Activated T-helper 17 cell treated with anti-CD3 and anti-CD28 coated beads, Interleukin-2, amount 50 U/mL, for 72 hours (primary cell): ENCODE measurements at places on chromosomes 11 and 22. TPM values are rescaled to one million over a fixed set of nuclear protein-coding genes. Genes with fewer than 3 reads are reported as not detected.
A peak's percentile ranks its signal among the peaks of the same experiment; 100 is the strongest.

DNA sequence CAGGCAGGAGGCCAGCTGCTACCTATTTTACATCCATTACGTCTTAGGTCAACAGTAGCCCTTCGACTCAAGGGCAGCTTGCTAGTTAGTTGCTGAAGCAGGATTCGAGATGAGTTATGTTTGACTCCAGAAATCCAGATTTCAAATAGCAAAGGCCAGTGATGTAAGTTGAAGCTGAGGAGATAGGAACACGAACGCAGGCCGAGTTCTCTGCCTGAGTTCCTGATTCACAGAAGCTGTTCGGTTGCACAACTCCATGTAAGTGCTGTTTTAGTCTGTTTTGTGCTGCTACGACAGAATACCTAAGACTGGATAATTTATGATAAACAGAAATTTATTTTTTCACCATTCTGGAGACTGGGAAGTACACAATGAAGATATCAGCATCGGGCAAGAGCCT lies 111.2 kb downstream of the SLC1A2 start:
- ATAC-seq, result no peak

DNA sequence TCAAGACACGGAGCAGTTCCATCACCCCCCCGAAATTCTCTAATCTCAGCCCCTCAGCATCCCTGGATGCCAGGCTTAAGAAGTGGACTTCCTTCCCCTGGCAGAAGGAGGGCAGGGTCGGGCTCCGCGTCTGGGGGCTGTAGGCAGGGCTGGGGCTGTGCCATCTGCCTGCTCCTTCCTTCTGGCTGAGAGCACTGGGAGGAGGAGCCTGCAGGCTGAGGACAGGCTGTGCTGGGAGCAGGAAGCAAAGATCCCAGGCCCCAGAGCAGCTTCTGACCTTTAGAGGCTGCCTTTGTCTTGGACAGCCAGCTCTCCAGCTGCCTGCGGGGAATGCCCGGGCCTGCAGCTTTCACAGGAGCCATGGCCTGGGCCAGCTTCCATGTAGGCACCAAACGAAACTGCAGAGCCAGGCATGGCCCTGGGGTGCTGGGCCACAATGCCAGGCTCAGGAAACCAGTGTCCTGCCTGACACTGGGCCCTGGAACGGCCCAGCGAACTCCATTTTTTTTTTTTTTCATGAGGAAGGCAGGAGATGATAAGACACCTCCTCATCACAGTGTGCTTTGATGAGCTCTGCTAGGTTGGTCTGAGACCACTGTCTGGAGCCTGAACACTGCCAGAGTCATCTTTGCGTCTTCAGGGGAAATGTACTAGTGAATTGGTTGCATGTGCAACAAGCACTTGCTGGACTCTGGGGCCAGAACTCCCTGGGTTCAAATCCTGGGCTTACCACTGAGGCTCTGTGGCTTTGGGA lies 67.9 kb downstream of the MCM5 start:
- ATAC-seq, result no peak

DNA sequence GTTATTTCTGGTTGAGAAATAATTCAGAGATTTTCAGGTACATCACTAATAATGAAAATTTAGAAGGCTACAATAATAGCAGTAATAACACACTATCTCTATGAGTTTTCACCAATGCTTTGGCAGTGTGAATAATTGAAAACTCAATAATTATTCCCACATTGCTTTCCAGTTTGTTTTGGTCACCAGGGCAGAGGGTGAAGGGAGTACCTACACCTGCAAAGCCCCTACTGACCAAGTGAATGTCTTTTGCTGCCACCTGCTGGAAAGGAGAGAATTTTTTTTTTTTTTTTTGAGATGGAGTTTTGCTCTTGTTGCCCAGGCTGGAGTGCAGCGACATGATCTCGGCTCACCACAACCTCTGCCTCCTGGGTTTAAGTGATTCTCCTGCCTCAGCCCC lies 3.2 kb downstream of the NELL1 start:
- no peak for ATAC-seq

DNA sequence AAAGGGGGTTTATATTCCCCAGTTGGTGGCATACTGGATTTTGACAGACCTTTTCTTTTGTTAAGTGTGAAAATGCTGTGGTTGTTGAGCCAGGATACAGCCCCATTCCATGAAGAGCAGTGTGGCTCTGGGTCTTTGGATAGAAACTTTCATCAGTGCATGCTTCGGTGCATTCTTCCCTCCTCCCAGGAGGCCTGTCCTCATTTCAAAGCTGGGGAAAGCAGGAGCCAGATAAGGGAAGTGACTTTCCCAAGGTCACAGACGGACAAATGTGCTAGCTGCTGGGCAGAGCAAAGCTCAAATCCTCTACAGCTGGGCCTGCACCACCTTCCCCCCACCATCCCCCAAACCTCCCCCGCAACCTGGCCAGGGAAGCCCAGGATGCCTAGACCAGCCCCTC lies 184.5 kb upstream of the NTM start:
- ATAC-seq, result no peak

DNA sequence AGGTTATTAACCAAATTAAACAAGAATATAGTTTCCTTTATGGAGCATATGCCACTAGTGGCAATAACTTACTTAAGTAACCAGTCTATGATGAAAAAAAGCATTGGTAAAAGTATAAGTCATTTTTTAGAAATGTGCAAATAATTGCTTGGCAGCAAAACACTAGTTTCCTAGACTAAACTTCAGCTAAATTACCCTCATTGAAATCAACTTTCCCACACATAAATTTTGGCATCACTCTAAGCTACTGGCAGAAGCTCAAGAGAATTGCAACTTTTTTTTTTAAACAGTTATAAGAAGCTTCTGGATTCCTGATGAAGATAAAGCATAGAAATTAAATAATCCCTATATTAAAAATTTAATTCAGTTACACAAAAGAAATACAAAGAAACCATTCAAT lies 12.5 kb downstream of the CCDC34 start:
- ATAC-seq, result no peak

GRCh38 chr11:134040386-134041302 lies 28.2 kb upstream of the JAM3 start:
- ATAC-seq, result no peak

DNA sequence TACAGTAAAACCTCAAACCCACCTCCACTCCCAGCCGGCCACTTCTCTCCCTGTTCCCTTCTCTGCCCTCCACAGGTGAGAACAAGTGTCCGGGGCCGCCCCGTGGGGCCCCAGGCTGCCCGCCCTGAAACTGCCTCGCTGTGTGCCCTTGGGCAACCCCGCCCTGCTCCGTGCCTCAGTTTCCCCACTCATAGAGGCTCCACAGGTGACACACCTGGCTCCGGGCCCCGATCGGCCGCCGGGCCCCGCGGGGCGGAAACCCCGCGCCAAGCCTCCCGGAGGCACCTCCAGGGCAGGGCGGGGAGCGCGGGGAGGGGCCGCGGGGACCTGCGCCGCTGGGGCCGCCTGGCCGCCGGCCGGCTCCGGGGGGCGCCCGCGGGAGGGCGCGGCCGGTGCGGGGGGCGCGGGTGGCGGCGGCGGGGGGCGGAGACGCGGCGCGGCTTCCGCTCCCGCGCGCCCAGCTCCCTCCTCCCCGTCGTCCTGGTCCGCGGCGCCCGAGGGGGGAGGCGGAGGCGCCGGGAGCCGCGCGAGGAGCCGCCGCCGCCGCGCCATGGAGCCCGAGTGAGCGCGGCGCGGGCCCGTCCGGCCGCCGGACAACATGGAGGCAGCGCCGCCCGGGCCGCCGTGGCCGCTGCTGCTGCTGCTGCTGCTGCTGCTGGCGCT lies at the start of gene LRP5:
Gene LRP5 (plus strand): TSS at position 475 of the 663 bp plus-strand sequence. CDS start 124 bp downstream, at position 599.
- ATAC-seq, result peak; percentile 53

- ATAC-seq, result no peak
These were observed 54.1 kb downstream of the ST3GAL4 start for GRCh38 chr11:126409620-126409985.

- ATAC-seq, result peak; percentile 96
These were observed 109.3 kb downstream of the GGTLC2 start for GRCh38 chr22:22753526-22754267.

GRCh38 chr11:61028135-61028729 lies 56.8 kb downstream of the CD6 start:
- ATAC-seq, result peak; percentile 59

The NRIP3 gene
- total RNA-seq, result 2.2 TPM

- ATAC-seq, result no peak
These were observed 36.1 kb downstream of the RNF169 start for GRCh38 chr11:74784726-74785125.

The OR56A1 gene
- not detected for total RNA-seq

GRCh38 chr11:110492321-110492685 lies 62.6 kb downstream of the FDX1 start:
- no peak for ATAC-seq

DNA sequence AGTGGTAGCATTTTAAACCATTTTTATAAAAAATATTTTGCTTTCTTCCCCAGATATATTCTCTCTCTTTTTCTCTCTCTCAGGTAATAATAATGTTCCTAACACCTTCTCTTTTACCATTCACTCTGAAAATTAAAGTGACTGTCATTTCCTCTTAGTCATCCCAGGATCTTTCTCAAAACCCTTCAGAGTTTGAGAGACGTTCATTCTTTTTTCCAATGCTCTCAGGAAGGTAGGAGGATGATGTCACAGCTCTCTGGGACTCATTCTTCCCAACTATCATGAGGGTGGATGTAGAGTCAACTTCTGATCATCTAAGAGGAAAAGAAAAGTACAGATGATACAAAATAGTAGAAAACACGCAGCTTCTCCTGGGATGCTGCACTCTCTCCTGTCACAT lies 60.2 kb upstream of the CRTAM start:
- ATAC-seq, result peak; percentile 78

DNA sequence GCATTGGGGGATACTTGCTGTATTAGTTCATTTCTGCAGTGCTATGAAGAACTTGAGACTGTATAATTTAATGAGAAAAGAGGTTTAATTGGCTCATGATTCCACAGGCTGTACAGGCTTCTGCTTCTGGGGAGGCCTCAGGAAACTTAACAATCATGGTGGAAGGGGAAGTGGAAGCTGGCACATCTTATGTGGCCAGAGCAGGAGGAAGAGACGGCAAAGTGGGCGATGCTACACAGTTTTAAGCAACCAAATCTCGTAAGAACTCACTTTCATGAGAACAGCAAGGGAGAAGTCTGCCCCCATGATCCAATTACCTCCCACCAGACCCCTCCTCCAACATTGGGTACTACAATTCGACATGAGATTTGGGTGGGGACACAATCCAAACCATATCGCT lies 55.1 kb downstream of the TMPRSS5 start:
- ATAC-seq, result no peak

DNA sequence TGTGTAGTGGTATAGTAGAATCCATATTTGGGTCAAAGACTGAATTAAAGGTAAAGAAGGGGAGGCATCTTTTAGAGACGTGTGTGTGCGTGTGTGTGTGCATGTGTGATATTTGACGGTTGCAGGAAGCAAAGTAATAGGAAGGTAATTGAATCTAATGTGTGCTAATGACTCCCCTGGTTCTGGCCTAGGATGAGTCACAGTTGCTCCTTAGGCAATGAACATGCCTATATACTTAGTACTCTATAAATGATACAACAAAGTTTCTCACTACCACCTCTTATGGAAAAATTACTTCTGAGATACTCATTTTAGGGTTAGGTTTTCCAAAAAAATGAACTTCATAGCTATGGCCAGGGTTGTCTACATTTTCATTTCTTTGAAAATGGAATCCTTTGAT lies 409.6 kb downstream of the GUCY1A2 start:
- no peak for ATAC-seq

GRCh38 chr11:13318498-13319295 lies 41.1 kb downstream of the BMAL1 start:
- ATAC-seq, result peak; percentile 49

DNA sequence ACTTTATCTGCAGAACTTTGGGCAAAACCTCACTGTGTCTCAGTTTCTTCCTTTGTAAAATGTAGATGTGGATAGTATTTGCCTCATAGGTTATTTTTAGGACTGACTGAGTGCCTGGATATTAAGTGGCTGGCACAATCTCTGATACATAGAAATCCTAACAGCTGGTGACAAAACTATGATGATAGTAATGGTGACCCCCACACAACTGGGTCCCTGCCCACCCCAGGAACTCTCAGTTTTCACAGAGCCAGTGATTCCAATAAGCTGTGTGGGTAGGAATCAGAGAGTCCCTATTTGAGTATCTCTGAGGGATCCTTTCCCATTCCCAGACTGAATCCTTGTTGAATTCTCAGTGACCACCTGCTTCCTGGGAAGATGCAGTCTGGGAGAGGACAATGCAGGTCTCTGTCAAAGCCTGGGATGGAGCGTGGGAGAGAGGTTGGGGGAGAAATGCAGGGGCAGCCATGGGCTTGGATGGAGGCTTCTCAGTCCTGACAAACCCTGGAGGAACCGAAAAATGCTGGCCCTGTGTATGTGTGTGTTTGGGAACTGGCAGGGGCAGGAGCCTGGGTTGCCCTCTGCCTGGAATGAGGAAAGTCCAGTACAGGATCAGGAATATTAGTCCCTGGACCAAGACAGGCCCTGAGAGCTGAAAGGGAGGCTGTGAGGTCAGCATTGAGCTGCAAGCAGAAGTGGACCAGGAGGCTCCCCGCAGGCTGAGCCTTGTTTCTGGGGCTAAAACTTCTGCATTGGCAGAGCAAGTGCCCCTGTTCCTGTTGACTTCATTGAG lies 6.1 kb upstream of the P2RY6 start:
- no peak for ATAC-seq

The LMO1 gene
- not detected for total RNA-seq

The NXPE4 gene
- not detected for total RNA-seq

The COX8A gene
- 461 TPM for total RNA-seq

The OR51B4 gene
- total RNA-seq, result not detected

- no peak for ATAC-seq
These were observed 61.0 kb downstream of the FAM168A start for GRCh38 chr11:73536961-73537360.

DNA sequence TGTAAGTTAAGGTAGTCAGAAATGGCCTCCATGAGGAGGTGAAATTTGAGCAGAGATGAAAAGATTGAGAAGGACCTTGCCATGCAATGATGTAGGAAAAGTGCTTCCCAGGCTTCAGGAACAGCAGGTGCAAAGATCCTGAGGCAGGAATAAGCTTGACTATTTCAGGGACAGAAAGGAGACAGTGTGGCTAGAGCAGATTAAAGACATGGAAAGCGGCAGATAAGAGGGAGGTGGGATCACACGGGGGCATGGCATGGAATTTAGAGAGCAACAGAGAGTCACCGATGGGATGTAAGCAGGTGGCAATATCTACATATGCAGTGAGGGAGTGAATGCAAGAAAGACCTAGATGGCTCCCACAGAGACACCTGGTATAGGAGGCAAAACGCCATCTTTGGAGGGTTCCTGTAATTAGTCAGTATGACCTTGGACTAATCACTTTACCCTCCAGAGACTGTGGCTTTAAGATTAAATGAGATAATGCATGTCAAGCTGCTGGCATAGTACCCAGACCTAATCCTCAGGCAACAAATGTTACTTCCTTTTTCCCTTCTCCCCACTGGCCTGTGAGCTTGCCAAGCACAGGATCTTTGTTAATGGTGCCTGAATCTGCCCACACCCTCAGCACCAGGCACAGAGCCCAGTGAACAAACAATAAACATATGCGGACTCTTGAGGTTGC lies 24.6 kb upstream of the ACER3 start:
- ATAC-seq, result no peak

The HPX gene
- total RNA-seq, result 0.58 TPM
